Activated CD4-positive, alpha-beta T cell treated with anti-CD3 and anti-CD28 coated beads for 36 hours (primary cell): ENCODE measurements at places on chromosomes 2 and 18. TPM values are rescaled to one million over a fixed set of nuclear protein-coding genes. Genes with fewer than 3 reads are reported as not detected.

DNA sequence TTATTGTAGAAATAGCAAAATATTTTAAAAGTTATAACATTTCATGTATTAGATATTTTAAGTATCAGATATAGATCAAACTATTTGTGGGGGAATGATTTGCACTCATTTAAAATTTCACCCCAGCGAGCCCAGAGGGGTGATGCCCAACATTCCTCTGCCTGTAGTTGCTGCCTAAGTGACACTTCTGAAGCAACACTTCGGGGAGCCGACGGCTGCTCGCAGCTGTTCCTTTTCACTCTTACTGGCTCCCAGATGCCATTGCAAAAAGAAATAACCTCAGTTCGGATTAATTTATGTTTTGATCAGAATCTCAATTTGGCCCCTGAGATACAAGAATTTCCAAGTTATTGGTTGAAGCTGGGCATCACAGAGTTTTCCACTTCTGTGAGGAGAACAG is 603.8 kb downstream of the PLCL1 start:
- H3K4me1 ChIP-seq: no peaks in the 10 kb centered on the region
- no peak overlapping the region for H3K27ac ChIP-seq
- DNase-seq: no peak

MAP3K19 gene
- not detected for total RNA-seq

HEATR5B gene
- total RNA-seq: 15.2 TPM

REG1B gene
- not detected for total RNA-seq
